ENCODE measurements at places on chromosomes 6 and 20. TPM values are rescaled to one million over a fixed set of nuclear protein-coding genes. Genes with fewer than 3 reads are reported as not detected.

Gene CEP162
- 6.0 TPM for total RNA-seq

Gene PDSS2
- 14.2 TPM for total RNA-seq

Gene CCN6
- not detected for total RNA-seq

Gene FAM209A
- 1.2 TPM for total RNA-seq

Gene SRMS
- not detected for total RNA-seq

Gene ADGRF5
- not detected for total RNA-seq

Gene PAQR8
- 11.7 TPM for total RNA-seq

Gene TCP11
- not detected for total RNA-seq

Gene GRIK2
- total RNA-seq: not detected

Gene SLC17A2
- total RNA-seq: not detected

Gene GCNT2
- total RNA-seq: 1.4 TPM

Gene BPIFB1
- not detected for total RNA-seq

Gene NAA20
- 98.8 TPM for total RNA-seq

Gene RRBP1
- total RNA-seq: 25.3 TPM

Gene TRIM10
- not detected for total RNA-seq

Gene CGA
- not detected for total RNA-seq

Gene KDM1B
- total RNA-seq: 13.4 TPM

Gene ZC3H12D
- 84.5 TPM for total RNA-seq

Gene NELFCD
- 101 TPM for total RNA-seq

Gene OR2J3
- not detected for total RNA-seq

Gene OTOR
- not detected for total RNA-seq

Gene PPIL6
- total RNA-seq: 0.13 TPM

Gene OR12D3
- not detected for total RNA-seq

Gene ECT2L
- not detected for total RNA-seq

Gene IL17F
- total RNA-seq: 2.3 TPM

Gene TAAR9
- not detected for total RNA-seq

Gene FKBP1C
- total RNA-seq: 0.84 TPM

Gene GABRR2
- 0.20 TPM for total RNA-seq

Gene NRSN1
- not detected for total RNA-seq

Gene ADTRP
- total RNA-seq: 3.2 TPM

Gene FYN
- 491 TPM for total RNA-seq

Gene EYA4
- not detected for total RNA-seq

Gene TMC2
- not detected for total RNA-seq

Gene MEA1
- 108 TPM for total RNA-seq

Data from CD8-positive, alpha-beta memory T cell (primary cell).